ENCODE measurements at places on chromosomes 5 and 9. TPM values are rescaled to one million over a fixed set of nuclear protein-coding genes. Genes with fewer than 3 reads are reported as not detected.

Gene PCDHA9
- 0.06 TPM for polyA plus RNA-seq

GRCh38 chr9:88458716-88459465, 70.6 kb downstream of the SPIN1 start:
- DNase-seq = no peak

Gene HTR1A
- polyA plus RNA-seq = not detected

Gene FST
- 28.5 TPM for polyA plus RNA-seq

DNA sequence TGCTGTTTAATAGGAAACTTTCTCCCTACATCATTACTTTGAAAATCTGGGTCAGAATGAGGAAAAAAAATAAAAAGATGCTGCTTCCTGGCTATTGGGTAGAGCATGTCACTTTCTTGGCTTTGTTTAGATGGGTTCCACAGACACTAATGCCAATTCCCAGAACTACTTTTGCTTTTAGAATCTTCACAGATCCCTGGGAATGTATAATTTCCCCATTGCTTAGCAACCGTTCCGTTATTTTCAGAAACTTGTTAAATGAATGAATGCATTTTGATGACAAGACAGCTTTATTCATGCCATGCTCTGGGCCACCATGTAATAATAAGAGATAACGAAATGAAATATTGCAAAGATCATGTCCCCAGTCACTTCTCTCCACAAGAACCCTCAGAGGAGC, 126.5 kb upstream of the TRPC7 start:
- DNase-seq = no peak

DNA sequence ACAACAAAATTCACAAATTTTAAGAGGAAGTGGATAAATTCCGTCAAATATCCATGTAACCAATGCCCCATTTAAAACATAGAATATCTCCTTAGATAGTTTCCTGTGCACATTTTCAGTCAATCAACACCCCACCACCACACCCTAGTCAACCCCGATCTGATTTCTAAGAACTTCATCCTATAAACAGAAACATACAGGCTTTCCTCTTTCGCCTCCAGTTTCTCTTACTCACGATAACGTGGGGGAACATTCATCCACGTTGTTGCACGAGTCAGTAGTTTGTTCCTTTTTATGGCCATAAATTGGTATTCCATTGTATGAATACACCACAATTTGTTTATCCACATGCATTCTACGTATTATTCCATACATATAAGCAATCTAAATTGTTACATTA, 35.6 kb upstream of the TRIO start:
- DNase-seq = no peak

DNA sequence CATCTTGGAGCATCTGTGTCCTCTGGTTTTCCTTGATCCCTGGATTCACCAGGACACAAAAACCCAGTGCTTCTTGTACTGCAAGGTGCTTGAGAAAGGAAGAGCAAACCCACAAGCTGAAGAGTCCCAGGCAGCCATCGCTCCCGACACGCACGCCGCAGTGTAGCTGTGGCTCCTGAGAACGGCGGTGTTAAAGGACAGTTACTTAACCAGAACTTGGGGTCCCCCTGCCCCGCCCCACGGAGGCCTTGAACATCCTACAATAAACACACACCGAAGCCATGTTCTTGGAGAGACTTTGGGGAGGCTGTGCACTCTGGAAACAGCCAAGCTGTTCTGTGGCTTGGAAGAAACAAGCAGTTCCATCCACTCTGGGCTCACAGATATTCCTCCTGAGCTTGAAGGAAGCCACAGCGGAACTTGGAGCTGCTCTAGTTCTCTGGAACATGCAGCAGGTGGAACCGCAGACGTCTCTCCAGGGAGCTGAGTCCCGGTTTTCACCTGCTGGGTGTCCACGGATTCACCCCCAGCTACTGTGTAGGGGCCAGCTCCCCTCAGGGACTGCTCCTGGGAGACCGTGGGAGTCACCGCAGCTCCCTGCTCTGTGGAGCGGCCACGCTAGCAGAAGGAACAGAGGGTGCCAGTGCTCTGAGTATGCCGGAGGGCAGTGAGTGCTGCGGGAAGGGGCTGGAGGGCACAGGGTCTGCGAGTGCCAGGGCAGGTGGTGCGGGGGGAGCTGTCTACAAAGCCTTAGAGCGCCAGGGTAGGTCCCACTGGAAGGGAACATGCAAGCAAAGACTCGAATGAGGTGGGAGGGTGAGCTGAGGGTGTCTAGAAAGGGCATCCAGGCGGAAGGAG, 107.3 kb downstream of the ADAMTS2 start:
- no peak for DNase-seq

DNA sequence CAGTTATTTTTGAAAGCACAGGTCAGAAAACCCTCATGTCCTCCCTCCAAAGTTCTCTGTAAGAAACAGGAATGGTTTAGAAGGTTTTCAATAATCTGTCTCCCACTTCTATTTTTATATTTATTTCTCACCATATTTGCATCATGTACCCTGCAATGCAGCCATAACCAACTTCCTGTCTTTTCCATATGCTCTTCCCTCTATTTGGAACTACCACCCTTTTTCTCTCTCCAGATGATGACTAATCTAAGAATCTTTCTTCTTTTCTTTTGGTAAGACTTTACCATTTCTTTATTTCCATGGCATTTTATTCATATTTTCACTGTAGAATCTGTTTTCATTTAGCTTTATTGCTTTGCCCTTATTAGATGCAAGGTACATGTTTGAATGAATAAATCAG, 33.9 kb downstream of the MAN2A1 start:
- DNase-seq = no peak

DNA sequence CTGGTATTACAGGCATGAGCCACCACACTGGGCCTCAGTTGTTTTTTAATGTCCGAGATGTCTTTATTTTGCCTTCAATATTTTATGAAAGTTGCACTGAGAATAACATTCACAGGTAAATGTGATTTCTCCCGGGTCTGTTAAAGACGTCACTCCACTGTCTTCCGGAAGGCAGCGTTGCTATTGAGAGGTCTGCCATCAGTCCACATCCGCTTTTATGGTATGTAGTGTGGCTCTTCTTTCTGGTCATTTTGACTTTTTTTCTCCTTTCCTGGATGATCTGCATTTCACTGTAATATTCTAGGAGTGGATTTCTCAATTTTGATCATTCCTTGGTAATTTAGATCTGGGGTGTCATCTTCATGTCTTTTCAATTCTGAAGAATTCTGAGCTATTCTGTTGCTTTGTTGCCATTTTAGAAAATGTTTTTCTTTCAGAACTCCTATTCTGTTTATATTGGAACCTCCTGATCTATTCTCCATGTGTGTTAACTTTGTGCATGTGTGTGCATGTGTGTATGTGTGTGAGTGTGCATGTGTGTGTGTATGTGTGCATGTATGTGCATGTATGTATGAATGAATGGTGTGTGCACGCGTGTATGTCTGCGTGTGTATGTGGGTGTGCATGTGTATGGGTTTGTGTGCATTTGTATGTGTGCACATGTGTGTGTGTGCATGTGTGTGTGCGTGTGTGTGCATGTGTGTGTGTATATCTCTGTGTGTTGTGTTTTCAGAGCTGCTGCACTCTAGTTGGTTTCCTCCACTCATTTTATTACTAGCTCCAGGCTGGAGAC, 1.9 kb upstream of the LCN1 start:
- no peak for DNase-seq

Gene TMC1
- polyA plus RNA-seq = 0.63 TPM

GRCh38 chr9:115107701-115108100, 10.3 kb downstream of the TNC start:
- no peak for DNase-seq

- no peak for DNase-seq
Observed at GRCh38 chr9:36517131-36517530, 55.6 kb upstream of the MELK start.

- DNase-seq = no peak
Observed at GRCh38 chr5:35785601-35786085, 71.0 kb upstream of the IL7R start.

- no peak for DNase-seq
Observed at GRCh38 chr9:76528642-76529190, 69.7 kb downstream of the GCNT1 start.

DNA sequence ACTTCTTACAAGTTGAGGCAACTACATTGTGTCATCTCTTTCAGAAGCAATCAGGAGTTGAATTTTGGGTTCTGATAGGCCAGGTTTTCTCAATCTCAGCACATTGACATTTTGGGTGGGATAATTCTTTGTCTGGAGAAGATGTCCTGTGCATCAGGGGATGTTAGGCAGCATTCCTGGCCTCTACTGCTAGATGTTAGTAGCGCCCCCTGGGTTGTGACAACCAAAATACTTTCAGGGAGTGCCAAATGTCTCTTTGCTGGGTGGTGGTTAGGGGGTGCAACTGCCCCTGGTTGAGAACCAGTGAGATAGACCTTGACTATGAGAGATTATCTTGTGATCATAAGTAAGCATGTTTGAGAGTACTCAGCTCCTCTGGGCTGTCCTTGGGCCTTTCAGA, 164.3 kb upstream of the KLF9 start:
- DNase-seq = no peak

- no peak for DNase-seq
Observed at GRCh38 chr9:137387114-137387890, 35.7 kb downstream of the EXD3 start.

GRCh38 chr9:109906766-109907382, 126.9 kb downstream of the PALM2AKAP2 start:
- DNase-seq = no peak

- DNase-seq = no peak
Observed at GRCh38 chr9:107043886-107044285, 180.9 kb downstream of the ZNF462 start.

DNA sequence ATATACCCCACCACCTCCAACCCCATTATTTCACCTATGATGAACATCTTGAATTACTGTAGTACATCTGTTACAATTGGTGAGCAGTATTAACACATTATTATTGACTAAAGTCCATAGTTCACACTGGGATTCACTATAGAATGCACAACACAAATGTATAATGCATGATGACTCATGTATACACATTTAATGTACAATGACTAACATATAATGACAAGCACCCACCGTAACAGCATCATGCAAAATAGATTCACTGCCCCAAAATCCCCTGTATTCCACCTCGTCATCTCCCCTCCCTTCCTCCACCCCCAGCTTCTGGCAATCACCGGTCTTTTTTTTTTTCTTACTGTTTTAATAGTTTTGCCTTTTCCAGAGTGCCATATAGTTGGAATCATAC, 47.1 kb upstream of the NEK6 start:
- DNase-seq = no peak

GRCh38 chr9:8494571-8494970, 695.0 kb upstream of the DMAC1 start:
- no peak for DNase-seq

DNA sequence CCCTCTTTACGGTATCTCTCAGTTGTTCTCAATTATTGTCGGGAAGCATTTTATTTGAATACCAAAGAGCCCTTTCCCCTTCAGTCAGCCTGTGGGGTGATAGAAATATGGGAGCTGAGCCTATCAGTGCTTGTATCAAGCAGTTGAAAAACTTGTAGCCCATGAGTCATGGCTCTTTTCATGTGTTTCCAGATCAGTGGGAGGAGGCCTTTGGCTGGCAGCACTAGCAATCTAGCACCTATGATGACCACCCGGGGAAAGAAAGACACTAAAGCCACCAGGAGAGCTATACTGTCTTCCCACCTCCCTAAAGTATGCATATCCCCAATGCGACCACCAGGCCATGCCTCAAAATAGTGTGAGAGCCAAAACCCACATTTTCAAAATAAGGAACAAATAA, 696.9 kb upstream of the C9orf72 start:
- no peak for DNase-seq

DNA sequence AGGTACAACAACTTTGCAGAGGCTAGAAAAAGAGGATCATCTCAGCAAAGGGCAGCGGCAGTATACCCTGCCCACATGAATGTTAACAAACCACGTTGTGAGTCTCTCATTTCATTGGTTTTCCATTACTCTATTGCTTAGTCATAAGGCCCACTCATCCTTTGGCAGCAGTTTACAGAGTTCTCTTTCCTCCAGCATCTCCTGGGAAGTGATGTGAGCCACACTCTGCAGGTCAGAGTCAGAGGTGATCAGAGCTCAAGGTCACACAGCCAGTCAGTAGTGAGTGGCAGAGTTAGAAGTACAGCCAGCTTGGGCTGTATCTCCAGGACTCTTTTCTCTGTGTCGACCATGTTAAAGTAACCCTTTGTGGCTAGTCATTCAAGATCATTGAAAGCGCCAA, 599.6 kb upstream of the GRAMD2B start:
- DNase-seq = no peak

GRCh38 chr5:139903795-139904565, 108.4 kb downstream of the PSD2 start:
- no peak for DNase-seq

DNA sequence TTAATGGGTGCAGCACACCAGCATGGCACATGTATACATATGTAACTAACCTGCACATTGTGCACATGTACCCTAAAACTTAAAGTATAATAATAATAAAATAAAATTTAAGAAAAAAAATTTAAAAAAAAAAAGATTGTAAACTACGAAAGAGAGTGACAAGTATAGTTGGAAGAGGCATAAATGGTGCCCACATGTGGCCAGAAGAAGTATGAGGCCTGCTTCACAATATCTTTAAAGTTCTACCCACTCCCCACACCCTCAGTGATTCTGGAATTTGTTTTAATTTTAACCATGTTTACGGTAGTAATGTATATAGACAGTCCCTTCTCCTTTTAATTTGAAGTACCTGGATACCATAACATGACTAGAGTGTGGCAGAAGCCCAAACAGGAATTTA, 172.7 kb downstream of the CHSY3 start:
- DNase-seq = no peak

DNA sequence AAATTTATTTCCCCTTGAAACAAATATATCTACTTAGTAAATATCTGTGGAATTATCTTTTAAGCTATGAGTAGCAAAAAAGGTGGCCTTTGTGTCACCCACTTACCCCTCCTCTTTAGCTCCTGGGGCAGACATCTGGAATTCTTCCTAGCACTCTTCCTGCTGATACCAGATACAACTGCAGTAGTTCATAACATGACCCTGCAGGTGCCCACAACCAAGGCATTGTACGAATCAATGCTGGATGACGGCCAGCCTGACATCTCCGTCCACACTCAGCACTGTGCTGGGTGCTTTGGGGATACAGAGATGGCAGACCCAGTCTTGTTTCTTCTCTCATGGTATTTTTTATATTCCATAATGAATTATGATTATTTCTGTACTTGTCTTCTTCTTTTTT, 152.3 kb downstream of the GOLPH3 start:
- no peak for DNase-seq

DNA sequence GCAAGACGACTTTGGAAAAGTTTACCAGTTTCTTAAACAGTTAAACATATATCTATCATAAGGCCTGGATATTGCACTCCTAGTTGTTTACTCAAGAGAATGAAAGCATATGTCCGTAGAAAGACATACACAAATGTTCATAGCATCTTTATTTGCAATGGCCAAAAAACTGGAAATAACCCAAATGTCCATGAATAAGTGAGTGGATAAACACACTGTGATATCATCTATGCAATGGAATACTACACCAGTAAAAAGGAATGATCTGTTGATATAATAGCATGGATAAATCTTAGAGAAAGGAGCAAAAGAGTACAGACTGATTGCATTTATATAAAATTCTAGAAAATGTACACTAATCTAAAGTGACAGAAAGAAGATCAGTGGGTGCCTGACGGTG, 28.0 kb upstream of the VCAN start:
- no peak for DNase-seq

GRCh38 chr9:1221298-1221697, 171.1 kb downstream of the DMRT2 start:
- DNase-seq = no peak
